Right ventricle myocardium inferior (tissue), 1 donor: ENCODE measurements at places on chromosomes 7 and 10. TPM values are rescaled to one million over a fixed set of nuclear protein-coding genes. Genes with fewer than 3 reads are reported as not detected.

DNA sequence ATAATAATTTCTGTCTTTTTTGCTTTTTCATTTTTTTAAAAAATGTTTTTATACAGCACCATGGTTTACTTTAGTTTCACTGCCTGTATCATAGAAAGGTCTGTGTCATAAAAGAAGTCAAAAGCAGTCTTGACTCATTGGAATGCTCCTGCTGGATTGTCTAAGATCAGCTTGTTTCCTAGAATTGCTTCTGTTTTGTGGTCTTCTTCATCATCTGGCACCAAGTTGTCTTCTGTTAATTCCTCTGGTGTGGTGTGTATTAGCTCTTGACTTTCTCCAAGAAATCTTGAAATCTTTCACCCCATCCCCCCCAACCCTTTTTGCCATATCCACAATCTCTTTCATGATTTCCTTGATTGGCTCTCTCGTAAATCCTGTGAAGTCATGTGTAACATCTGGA lies 250.3 kb upstream of the CXCL12 start:
- DNase-seq = no peak

ATG9B gene
- not detected for total RNA-seq

DNA sequence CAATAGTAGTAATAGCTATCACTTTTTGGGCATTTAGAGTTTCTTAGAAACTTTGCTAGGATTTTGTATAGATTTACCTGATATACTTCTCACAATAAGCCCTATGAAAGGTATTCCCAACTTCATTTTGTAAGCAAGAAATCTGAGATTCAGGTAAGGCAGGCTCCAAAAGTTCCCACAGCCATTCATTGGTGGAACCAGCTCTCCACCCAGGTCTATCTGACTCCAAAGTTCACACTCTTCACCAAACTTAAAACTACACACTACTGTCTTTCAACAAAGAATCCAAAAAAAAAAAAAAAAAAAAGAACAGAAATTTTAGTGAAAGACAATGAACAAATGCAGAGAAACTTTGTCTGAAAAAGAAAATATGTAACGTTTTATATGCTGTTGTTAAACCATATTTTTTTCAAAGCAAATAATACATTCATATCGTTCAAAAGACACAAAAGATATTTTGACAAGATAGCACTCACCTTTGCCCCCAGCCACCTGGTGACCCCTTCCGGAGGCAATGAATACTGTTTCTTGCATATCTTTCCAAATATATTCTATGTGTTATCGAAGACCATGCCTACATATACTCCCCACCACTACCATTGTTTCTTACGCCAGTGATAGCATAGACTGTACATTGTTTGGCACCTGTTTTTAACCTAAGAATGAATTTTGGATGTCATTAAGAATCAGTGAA lies 108.2 kb downstream of the C1GALT1 start:
- DNase-seq = no peak

GRCh38 chr10:112359606-112360307 lies 14.2 kb upstream of the ACSL5 start:
- no peak for DNase-seq

- no peak for DNase-seq
Measured at GRCh38 chr7:81330108-81330507, 411.3 kb upstream of the SEMA3C start.

DNA sequence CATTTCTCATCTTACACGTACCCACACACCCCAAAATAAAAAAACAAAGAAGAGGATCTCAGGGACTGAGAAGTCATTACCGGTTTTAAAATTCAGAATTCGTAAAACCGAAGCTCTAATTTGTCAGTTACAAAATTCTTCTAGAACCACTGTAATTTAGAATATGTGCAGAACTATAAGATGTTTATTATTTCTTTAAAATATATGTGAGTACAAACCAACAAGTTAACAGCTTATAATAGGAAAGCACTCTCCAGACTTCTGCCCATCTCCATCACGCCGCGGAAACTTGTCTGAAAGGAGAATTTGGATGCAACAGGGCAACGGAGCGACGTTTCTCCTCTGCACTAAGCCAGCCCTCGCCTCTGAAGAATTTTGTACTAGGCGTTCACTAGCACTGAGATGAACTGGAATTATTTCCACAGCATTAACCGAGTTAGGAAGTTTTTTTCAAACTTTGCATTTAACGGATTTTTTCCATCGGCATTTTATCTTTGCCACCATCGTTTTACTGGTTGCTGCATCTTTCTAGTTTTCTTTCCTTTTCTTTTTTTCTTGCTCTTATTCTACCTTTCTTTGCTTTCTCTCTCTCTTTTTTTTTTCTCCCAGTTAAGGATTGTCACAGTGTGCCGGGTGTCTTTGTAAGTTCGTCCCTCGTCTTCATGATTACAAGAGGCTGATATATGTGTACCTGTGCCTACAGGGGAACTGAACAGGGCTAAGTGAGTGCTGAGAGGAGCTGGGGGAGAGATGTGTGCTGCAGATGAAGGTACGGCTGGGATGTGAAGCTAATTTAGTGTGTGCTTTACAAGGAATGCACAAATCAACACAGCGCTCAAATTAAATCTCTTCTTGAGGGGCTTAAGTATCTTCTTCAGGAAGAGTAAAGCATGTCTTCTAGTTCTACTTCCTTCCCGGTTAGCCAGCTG lies 295.9 kb upstream of the NFE2L3 start:
- DNase-seq = no peak

DNA sequence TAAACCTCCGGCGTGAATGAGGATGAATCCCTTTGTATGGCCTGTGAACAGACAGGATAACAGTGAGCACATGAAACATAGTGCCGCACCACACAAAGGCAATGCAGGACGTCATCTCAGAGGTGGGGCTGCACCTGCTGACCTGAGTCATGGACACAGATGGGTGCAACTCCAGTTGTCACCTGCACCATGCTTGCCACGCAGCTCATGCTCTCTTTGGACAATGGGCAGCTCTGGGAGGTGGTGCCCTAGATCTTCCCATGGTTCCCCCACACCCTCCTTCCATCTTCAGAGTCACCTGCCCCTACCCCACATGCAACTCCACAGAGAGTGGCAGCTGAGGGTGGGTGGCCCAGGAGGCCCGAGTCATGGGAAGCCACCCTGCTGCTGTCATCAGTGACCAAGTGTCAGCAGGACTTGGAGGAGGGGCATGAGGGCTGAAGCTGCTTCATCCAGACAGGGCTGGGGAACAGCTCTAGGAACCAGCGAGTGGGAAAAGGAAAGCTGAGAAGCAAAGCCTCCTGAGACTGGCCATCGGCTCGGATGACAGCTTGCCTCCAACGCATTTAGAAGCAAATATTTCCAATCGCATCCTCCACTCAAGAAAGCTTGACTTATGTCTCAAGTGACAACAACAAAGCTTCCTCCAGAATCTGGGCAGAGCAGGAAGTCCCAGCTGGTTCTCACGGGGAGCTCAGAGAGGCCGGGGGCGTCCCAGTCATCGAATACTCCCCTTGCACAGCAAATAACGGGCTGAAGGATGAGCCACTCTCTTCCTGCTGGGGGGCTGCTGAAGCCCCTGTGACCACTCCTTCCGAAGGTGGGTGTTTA lies 27.1 kb downstream of the VIPR2 start:
- peak; percentile 41 for DNase-seq

VWDE gene
- not detected for total RNA-seq

DNA sequence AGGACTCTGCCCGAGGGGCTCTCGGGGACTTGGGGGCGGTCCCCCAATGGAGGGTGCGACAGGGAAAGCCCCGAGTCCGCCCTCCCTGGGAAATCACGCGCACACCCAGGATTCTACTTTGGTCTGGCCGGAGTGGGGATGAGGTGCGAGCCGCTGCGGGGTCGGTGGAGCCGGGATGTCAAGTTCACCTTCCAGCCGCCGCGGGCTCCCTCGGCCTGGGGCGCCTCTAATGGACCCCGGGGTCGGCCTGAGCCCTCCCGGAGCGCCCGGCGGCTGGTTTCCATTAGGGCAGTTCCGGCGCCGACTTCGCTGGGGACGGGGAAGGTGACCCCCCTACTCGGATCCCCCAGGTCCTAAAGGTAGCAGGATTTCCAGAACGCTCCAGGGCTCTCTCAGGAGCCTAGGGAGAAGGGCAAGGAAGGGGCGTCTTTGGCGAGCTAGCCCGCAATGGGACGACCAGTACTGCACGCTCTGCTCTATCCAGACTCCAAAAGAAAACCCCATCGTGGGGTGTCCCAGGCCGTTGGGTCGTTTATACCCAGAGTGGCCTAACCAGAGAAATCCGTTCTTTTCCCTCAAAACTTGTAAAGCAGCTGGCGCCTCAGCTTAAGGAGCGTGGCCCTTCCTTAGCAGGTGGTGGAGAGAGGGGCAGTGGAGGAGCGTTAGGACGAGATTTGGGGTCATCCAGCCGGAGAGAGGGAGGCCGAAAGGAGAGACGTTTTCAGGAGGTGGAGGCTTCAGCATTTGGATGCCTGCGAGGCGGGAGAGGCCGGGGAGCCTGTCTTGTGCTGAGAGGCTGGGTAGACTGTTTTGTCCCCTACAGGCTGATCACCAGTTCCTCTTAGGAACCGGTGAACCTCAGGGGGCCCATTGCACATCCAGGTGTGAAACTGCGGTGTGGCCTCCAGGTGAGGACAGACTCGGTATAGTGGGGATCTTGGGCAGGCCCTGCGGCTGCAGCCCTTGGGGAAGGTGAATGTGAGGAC lies 860 bp upstream of the WDR86 start:
- DNase-seq = no peak

GRCh38 chr7:145700488-145700887 lies 416.1 kb upstream of the CNTNAP2 start:
- DNase-seq = no peak

- no peak for DNase-seq
Measured at GRCh38 chr7:49812534-49812933, 39.1 kb downstream of the VWC2 start.

SFXN3 gene
- total RNA-seq = 14.1 TPM

- DNase-seq = no peak
Measured at GRCh38 chr10:132129431-132129830, 57.3 kb upstream of the DPYSL4 start.

DNA sequence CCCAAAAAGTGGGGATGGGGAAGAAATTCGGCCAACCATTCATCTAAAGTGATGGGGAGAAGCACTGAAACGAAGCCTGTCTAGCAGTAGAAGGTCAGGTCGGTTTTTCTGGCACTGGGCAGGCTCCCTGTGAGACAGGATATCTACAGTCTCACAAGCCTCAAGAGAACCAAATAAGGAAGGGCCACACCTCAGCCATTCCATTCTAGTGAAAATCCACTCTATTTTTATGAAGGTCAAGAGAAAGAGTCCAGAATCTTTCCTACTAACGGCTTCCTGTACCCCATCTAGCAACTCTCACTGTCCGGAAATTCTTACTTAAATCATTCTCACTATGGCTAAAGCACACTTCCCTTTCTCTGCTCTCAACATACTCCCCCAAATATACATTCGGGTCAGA lies 267.1 kb downstream of the PRPF18 start:
- no peak for DNase-seq

DNA sequence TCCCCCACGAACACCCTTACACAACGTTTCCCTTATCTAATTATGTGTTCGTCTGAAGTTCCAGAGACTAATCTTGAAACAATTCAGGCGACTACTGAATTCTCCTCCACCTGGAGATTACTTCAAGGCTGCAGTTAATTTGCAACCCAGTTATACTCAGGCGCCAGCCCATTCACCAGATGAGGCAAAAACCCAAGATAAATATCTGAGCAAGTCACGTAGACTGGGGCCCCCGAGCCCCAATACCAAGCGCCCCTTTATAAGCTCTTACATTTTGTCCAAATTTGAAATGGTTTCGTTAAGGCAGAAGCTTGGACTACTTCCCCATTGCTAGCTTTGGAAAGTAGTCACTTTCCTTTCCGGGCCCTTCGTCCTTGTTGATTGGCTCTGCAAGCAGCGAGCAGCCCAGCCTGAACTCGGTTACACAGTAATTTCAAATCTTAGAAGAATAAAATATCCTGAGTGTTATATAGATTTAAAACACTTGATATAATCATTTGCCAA lies 1.2 kb downstream of the TPK1 start:
- peak; percentile 47 for DNase-seq

CXCL12 gene
- 144 TPM for total RNA-seq

GRCh38 chr10:61821693-61822092 lies 79.8 kb upstream of the ARID5B start:
- no peak for DNase-seq

SLC39A12 gene
- total RNA-seq = not detected

PTPN20 gene
- 14.3 TPM for total RNA-seq

- DNase-seq = no peak
Measured at GRCh38 chr10:91090761-91091529, 129.5 kb upstream of the PCGF5 start.

MYO1G gene
- 1.9 TPM for total RNA-seq

DNA sequence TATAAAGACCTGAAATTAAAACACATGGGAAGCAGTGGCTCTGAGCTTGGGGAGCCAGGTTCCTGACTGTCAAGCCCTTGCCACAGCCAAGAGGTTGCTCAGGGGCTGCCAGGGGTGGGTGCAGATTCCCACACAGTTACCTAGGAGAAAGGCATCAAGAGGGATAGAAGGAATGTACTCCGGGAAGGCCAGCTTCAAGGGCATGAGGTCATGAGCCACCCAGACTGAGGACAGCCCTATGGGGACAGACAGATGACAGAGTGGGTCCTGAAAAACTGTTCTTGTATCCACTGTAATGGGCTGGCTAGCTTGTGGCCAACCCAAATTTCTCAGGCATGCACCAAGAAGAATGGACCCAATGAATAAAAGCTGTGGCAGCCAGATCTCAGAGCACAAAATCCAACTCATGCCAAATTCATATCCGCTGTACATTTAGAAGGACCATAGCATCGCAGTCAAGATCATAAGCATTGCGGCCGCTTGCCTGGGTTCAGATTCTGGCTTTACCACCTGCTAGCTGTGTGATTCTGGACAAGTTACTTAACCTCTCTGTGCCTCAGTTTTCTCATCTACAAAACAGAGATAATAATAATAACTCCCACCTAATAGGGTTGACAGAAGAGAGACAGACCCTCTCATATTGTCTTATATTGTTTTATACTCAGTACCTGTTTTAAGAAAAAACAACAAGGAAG lies 44.9 kb upstream of the KCNMA1 start:
- no peak for DNase-seq

DNA sequence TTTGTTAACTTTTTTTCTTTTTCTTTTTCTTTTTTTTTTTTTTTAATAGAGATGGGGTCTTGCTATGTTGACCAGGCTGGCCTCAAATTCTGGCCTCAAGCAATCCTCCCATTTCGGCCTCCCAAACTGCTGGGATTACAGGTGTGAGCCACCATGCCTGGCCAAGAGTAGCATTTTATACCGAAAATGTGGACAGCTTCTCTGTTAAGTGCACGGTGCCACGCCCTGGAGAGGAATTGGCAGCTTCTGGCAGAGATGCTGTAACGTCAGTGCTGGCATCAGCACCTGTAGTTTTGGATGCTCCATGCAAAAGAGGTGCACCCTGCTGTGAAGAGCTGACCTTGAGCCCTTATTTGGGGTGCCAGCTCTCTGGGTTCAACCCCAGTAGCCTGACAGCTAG lies 18.2 kb downstream of the IL15RA start:
- no peak for DNase-seq

KAT6B gene
- 42.6 TPM for total RNA-seq
